Activated naive CD8-positive, alpha-beta T cell treated with anti-CD3 and anti-CD28 coated beads, Interleukin-2, amount 10 ng/mL, durations not matched to agents 7 days and 5 days (primary cell): ENCODE measurements at places on chromosomes 3 and 15. TPM values are rescaled to one million over a fixed set of nuclear protein-coding genes. Genes with fewer than 3 reads are reported as not detected.
A peak's percentile ranks its signal among the peaks of the same experiment; 100 is the strongest.

TNNC1 gene
- 3.2 TPM for total RNA-seq

HAPLN3 gene
- total RNA-seq, result 79.1 TPM

DNASE1L3 gene
- not detected for total RNA-seq

FGF12 gene
- not detected for total RNA-seq

GRCh38 chr3:114057011-114057347 is 442 bp downstream of the QTRT2 start:
- no peak for DNase-seq

- DNase-seq, result no peak
Measured at GRCh38 chr3:62284442-62284841, 88.9 kb downstream of the FEZF2 start.

DNA sequence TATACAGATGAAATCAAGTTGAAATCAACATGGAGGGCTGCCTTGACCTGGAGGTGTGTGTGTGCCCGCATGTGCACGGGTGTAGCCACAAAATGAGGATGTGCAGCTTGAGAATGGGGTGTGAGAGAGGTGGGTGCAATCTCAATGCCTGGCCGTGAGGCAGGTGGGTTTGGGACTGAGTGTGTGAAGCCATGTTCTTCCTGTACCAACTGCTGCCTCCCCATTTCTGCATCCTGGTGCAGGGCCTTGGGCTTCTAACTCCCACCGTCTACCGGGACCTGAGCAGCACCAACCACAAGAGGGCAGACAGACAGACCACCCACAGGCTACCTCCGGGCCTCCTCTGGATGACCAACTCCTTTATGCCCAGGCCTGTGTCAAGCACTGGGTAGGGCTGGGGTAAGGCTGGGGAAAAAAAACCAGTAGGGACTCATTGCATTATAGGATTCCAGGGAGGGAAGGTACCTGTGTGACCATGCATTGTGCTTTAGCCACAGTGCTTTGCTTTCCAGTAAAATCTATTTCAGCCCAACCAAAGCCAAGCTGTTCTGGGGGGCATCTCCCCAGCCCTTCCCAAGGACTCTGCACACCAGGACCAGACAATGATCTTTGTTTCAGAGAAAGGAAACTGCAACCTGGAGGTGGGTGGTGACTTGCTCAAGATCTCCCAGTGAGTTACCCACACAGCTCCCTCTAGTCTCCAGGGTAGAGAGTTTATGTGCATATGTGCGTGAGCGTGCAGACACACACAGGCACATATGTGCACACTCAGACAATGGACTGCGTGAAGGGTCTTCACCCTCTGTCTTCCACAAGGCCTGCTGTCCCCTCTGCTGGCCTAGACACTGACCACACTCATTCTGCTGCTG is 162.2 kb upstream of the TLE3 start:
- DNase-seq, result no peak

- peak; percentile 63 for DNase-seq
Measured at GRCh38 chr3:127544192-127544802, 46.2 kb downstream of the TPRA1 start.

DNA sequence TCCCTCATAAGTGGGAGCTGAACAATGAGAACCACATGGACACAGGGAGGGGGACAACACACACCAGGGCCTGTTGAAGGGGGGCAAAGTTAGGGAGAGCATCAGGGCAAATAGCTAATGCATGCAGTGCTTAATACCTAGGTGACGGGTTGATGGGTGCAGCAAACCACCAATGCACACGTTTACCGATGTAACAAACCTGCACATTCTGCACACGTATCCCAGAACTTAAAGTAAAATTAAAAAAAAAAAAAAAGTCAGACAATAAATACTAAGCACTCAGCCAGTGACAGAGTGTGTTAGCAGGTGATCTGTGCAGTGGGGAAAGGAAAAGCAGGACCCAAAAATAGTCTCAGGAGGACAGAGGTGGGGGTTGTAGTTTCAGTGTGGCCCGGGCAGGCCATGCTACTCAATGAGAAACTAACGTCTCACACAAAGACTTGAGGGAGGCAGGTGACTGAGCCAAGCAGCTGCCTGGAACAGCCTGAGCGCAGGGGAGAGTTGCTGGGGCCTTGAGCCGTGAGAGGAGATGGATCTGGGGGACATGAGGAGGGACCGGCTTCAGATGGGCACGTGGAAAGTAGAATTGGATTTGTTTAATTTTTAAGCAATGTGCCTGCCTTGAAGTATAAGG is 18.4 kb downstream of the ANKDD1A start:
- DNase-seq, result no peak

DNA sequence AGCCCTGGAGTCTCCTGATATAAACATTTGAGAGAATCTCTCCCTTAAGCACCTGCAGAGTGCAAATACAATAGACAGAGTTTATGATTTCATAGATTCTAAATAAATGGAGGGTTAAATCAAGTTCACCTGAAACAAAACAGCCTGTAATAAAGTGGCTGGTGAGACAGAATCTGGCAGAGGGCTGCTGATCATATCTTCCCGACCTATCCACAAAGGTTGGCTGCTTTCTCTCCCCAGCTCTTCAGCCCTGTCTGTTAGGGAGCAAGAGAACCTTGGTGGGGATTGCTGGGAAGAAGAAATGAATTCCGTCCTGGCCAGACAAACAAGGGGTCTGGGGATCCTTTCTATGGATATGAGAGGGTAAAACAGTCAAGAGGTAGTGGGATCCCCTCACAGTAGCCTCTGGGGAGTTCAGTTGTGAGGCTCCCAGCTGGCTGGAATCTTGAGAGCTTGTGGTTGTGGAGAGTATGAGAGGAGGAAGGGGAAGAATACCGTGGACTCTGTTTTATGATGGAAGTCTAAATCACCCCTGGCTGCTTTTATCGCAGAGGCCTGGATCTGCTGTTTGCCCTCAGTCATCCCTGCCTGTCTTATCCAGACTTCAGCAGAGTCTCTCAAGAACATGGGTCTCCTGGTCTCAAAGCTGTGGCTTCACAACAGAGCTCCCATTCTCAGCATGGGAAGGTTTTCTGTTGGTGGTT is 451.3 kb downstream of the NTRK3 start:
- no peak for DNase-seq
